ENCODE measurements at places on chromosomes 16 and 17. TPM values are rescaled to one million over a fixed set of nuclear protein-coding genes. Genes with fewer than 3 reads are reported as not detected.

The VMO1 gene
- 0.67 TPM for polyA plus RNA-seq

The CCDC78 gene
- polyA plus RNA-seq, result 1.1 TPM

The NPIPA8 gene
- polyA plus RNA-seq, result 3.1 TPM

The FN3KRP gene
- polyA plus RNA-seq, result 50.6 TPM

The SKAP1 gene
- polyA plus RNA-seq, result 9.9 TPM

The PSMD7 gene
- polyA plus RNA-seq, result 97.1 TPM

The MAP1LC3B gene
- 67.7 TPM for polyA plus RNA-seq

The CDK3 gene
- 8.1 TPM for polyA plus RNA-seq

The OTOP2 gene
- not detected for polyA plus RNA-seq

The MFSD6L gene
- polyA plus RNA-seq, result 4.4 TPM

The PSMC5 gene
- 189 TPM for polyA plus RNA-seq

The ITGAE gene
- polyA plus RNA-seq, result 38.8 TPM

The SSTR5 gene
- 0.10 TPM for polyA plus RNA-seq

The FTSJ3 gene
- 62.2 TPM for polyA plus RNA-seq

The RNF157 gene
- 26.7 TPM for polyA plus RNA-seq

The CDIP1 gene
- 30.7 TPM for polyA plus RNA-seq

The TMEM95 gene
- not detected for polyA plus RNA-seq

The KRT12 gene
- polyA plus RNA-seq, result 0.28 TPM

The EPX gene
- polyA plus RNA-seq, result 0.78 TPM

The NTN1 gene
- polyA plus RNA-seq, result 10.4 TPM

The SOX15 gene
- 5.6 TPM for polyA plus RNA-seq

The CA10 gene
- 8.4 TPM for polyA plus RNA-seq

The FAM20A gene
- polyA plus RNA-seq, result 12.2 TPM

The TBKBP1 gene
- 35.2 TPM for polyA plus RNA-seq

The SCNN1B gene
- polyA plus RNA-seq, result 26.0 TPM

The XAF1 gene
- 5.3 TPM for polyA plus RNA-seq

The ELAC2 gene
- polyA plus RNA-seq, result 67.2 TPM

The SYNGR3 gene
- polyA plus RNA-seq, result 1.8 TPM

The ADGRG3 gene
- 0.23 TPM for polyA plus RNA-seq

The CES4A gene
- polyA plus RNA-seq, result 6.9 TPM

The KRTAP9-2 gene
- polyA plus RNA-seq, result not detected

The PDF gene
- 2.1 TPM for polyA plus RNA-seq

The MMP15 gene
- polyA plus RNA-seq, result 12.8 TPM

The AOC2 gene
- 0.62 TPM for polyA plus RNA-seq

The ABCA10 gene
- polyA plus RNA-seq, result 2.9 TPM

The HS3ST3B1 gene
- 28.8 TPM for polyA plus RNA-seq

The PSMC3IP gene
- polyA plus RNA-seq, result 19.7 TPM

The KRTAP17-1 gene
- polyA plus RNA-seq, result not detected

The TCAP gene
- 2.2 TPM for polyA plus RNA-seq

The FA2H gene
- polyA plus RNA-seq, result 5.3 TPM

The PIP4K2B gene
- polyA plus RNA-seq, result 72.3 TPM

The CACNG3 gene
- polyA plus RNA-seq, result not detected

The TNFAIP1 gene
- polyA plus RNA-seq, result 42.9 TPM

The COIL gene
- polyA plus RNA-seq, result 28.1 TPM

The MYOCD gene
- 6.3 TPM for polyA plus RNA-seq

The SPNS3 gene
- polyA plus RNA-seq, result 2.4 TPM

The EME2 gene
- polyA plus RNA-seq, result 14.2 TPM

The MYH1 gene
- 0.03 TPM for polyA plus RNA-seq

The KRT39 gene
- polyA plus RNA-seq, result not detected

The KRTAP4-3 gene
- polyA plus RNA-seq, result not detected

The TBC1D3L gene
- polyA plus RNA-seq, result 14.3 TPM

The PPM1E gene
- polyA plus RNA-seq, result 3.4 TPM

The PLD6 gene
- 3.3 TPM for polyA plus RNA-seq

Measured in left renal cortex interstitium (tissue), 4 donors.